Tibial artery (tissue), 4 donors: ENCODE measurements at places on chromosomes 1 and 21.

DNA sequence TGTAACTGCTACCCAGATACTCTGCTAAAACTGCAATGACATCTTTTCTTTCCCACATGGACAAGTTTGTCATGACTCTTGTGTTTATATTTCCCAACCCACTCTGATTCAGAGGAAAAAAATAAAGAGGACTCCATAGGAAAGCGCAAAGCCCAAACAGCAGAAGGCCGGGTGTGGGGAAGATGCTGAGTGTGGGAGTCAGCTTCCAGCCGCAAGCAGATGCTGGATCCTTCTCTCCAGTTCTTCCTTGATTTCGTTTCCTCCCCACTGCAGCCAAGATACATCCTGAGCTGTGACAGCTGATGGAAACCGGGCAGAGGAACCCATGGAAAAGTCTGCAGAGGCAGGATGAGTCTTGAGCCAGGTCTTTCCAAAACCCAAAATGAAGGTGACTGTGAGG, 498.2 kb downstream of the PLPP3 start:
- no peak for DNase-seq

- no peak for DNase-seq
Measured at GRCh38 chr1:80767711-80768110, 1033.0 kb upstream of the ADGRL2 start.

- DNase-seq = no peak
Measured at GRCh38 chr1:164601399-164602100, 42.6 kb downstream of the PBX1 start.

DNA sequence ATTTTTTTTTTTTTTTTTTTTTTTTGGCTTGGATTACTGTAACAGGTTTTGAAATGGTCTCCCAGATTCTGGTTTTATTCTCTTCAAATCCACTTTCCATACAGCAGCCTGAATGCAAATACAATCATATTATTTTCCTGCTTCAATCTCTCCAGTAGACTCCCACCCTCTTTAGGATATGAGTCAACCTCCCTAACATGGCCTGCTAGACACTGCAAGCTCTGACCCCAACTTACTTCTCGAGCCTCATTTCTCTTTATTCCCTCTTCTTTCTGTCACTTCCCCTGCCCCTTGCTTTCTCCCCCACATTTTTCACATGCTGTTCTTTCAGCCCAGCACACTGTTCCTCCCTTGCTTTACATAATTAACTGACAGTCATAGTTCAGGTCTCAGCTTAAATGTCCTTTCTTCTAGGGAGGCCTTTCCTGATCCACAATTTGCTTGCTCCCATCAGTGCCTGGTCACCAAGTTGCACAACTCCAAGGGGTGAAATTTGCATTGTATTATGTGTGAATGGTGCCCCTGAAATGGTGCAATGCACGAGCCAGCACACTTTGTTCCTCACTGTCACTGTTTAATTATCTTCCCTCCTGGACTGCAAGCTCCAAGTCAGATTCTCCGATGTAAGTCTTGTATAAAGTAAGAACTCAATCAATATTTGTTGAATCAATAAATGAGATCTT, 22.1 kb upstream of the IL19 start:
- no peak for DNase-seq
